Stimulated activated CD4-positive, alpha-beta T cell treated with anti-CD3 and anti-CD28 coated beads, Interleukin-1b, Interleukin-23, amount 100 ng/mL, for 1 hour (primary cell): ENCODE measurements at places on chromosomes 6 and 20.

DNA sequence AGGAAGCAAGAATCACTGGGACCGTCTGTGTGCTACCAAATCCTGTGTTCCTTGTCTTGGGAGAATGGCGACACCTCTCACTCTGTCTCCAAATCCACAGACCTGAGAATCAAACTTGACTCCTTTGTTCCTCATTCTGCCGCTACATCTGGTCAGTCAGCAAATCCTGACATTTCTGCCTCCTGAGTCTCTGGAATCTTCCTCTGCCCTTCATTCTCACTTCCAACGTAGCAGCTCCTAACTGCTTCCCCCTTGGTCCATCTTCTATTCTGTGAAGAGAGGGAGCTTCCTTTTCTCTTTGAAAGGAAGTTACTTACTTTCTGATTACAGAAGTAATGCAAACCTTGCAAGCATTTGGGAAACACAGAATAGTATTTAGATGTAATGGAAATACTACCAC is 37.7 kb downstream of the SYTL3 start:
- DNase-seq: no peak

DNA sequence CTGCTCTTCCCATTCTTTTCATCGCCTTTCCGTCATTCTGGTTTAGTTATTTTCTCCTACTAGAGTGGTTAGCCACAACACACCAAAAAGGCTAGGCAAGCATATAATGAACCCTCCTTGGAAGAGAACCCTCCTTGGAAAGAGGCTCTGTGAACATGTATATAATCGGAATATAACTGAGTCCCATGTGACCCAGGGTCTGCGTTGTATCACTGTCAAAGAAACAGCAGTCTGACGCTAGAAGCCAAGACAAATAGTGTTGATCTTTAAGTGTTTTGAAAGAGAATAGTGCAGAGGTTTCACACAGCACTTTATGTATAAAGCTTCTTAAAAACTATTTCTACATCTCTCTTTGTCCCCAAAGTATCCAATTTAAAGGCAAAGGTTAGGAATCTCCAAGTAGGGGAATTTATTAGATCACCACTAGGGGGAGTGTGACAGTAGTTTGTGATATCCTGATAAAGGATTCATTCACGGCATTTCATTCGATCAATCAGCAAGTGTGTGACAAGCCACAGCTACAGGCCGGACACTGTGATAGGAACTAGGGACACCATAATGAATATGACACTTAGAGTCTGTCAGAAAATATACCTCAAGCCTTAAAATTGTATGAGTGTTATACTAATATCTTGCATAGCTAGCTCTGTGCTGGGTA is 395.3 kb downstream of the CD109 start:
- no peak for DNase-seq

DNA sequence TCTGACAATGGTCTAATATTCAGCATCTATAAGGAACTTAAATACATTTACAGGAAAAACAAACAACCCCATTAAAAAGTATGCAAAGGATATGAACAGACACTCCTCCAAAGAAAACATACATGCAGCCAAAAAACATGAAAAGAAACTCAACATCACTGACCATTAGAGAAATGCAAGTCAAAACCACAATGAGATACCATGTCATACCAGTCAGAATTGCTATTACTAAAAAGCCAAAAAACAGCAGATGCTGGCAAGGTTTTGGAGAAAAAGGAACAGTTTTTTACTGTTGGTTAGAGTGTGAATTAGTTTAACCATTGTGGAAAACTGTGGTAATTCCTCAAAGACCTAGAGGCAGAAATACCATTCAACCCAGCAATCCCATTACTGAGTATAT is 339.0 kb upstream of the ADGRB3 start:
- DNase-seq: no peak

DNA sequence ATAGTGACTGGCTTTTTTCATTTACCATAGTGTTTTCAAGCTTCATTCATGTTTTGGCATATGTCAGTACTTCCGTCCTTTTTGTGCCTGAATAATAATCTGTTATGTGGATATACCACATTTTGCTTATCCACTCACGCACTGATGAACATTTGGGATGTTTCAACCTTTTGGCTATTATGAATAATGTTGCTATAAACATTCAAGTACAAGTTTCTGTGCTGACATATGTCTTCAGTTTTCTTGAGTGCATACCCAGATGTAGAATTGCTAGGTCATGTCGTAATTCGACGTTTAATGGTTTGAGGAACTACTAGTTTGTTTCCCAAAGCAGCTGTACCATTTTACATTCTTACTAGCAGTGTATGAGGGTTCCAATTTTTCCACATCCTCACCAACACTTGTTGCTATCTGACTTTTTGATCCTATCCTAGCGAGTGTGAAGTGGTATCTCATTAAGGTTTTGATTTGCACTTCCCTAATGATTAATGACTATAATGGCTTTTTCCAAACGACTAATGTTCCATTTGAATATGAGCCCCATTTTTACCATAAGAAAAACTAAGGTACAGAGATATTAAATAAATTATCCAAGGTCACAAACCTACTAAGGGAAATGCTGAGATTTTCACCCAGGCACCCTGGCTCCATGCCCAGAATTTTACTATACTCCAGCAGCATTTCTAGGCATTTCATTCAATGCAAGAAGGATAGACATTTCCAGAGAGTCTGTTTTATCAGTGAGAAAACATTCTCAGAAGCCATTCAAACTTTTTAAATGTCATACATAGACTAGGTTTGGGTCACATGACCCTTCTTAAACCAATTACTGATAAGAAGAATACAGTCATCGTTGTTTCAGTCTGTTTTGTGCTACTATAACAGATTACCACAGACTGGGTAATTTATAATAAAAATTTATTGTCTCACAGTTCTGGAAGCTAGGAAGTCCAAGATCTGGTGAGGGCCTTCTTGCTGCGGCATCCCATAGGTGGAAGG is 71.1 kb upstream of the RUNX2 start:
- DNase-seq: no peak

DNA sequence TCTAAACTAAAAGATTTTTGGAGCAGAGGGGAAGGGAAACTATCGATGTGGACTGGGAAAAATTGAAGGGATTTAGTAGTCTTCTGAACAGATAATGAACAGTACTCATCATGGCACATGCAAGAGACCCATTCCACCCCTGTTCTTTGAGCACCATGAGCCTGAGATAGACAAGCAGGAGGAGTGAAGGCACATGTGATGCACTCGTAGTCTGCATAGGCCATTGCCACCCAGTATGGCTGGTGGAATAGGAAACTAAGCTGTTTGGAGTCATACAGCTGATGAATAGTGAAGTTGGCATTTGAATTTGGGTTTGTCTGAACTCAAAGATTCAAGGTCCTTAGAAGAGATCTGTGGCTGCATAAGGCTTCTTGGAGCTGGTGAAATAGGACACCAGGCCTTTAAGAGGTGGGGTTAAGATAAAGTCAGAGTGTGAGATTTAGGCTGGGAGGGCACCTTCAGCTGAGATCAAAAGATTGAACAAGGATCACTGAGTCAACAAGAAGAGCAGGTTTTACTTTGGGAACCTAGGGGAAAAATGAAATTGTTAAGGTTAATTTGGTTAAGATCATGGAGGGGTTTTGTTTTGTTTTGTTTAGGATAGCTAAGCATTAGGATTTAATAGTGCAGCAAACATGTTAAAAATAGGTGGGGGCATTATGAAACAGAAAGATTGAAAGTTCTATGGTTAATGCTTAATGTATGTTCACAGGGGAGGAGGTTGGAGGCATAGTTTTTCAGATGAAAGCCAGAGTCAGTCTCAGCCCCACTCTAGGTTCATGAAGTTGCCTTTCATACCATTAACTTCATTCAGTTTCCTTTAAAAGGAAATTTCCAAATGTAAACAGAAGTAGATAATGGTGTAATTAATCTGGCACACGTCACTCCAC is 148.8 kb downstream of the ARID1B start:
- no peak for DNase-seq

DNA sequence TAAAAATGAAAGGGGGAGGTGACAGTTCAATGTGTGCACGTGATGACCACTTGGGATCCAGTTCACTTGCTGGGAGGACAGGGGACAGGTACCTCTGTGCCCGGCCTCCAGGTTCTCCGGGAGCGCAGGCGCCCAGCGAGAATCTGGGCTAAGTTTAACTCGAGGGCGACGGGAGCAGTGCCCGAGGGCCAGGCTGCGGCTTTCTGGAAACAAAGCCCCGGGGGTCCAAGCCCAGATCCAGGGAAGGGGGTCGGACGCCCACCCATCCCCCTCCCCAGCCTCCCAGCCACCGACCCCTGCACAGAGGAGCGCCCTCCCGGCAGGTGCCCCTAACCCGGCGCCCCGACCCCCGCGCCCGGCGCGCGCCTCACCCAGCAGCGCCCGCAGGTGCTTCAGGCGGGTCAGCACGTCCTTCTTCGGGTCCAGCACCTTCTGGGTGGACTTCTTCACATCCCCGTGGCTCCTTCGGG is 405 bp downstream of the RALGAPA2 start:
- DNase-seq: no peak

DNA sequence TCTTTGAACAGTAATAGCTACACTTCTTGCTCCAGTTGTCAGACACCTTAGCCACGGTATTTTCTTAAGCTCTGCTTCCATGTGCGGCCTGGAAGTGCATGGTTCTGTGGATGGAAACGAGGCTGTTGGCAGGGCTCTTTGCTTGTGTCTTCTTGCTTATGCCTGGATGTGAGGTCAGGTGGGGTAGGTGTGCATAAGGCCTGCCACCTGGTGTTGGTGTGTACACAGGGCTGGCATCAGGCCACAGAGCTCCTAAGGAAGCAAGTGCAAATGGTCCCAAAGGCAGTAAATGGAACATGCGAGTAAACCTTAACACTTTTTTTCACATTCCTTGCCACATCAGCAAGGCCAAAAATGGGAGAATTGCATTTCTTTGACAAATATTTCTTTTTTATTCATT is 158.1 kb upstream of the GMDS start:
- no peak for DNase-seq

- no peak for DNase-seq
Observed at GRCh38 chr6:86152546-86152945, 509.9 kb upstream of the SYNCRIP start.

DNA sequence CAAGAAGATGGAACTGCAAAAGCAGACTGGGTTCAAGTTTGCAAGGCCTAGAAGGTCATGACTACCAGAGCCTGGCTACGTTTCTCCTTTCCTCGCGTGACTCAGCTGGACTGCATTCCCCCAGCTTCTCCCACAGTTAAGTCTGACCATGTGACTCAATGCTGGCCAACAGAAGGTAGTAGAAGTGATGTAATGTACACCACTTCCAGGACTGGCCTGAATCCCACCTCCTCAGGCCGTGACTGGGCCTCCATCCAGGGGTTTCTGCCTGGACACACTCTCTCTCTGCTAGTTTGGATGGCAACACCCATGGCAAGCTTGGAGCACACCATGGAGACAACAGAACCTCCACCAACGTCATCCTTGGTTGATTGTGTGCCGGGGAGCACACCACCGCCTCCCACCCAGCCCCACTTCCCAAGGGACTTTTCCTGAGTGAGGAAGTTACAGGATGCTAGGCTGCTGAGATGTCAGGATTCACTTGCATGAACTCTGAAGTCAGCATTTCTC is 112.0 kb upstream of the CDYL start:
- no peak for DNase-seq

- DNase-seq: no peak
Observed at GRCh38 chr20:62555642-62556420, 80.0 kb upstream of the GATA5 start.

DNA sequence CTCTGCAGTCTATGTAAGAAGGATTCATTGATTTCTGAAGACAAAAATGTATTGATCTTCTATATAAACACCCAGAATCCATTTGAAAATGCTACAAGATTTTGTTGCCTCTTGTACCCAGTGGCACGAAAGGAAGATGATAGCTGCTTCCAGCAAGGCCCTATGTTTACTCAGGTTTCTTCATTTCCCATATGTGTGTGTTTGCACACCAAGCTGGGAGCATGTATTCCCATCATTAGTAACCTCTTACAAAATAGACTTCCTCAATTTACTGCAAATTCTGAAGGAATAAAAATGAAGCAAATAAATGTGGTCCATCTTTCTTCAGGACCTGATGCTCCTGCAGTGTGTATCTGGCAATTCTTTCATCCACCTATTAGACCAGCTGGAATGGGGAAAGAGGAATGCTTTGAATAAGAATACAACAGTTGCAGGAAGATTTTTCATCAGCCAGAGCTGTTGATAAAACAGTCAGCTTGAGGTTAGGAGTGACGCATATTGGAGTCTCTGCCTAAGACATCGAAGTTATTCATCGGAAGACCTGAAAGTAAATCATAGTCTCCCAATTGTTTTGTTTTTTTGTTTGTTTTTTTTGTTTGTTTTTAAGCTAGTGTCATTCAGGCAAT is 132.3 kb downstream of the PDE7B start:
- DNase-seq: no peak

- DNase-seq: peak; percentile 79
Observed at GRCh38 chr20:50957798-50958614, at the start of gene DPM1. Gene DPM1, minus strand, starts transcription at chr20:50958532. Its CDS starts 9 bp downstream, at chr20:50958523.

- DNase-seq: no peak
Observed at GRCh38 chr20:5753814-5754213, 3.6 kb downstream of the SHLD1 start.

- DNase-seq: no peak
Observed at GRCh38 chr6:134389129-134389528, 71.2 kb upstream of the SGK1 start.

DNA sequence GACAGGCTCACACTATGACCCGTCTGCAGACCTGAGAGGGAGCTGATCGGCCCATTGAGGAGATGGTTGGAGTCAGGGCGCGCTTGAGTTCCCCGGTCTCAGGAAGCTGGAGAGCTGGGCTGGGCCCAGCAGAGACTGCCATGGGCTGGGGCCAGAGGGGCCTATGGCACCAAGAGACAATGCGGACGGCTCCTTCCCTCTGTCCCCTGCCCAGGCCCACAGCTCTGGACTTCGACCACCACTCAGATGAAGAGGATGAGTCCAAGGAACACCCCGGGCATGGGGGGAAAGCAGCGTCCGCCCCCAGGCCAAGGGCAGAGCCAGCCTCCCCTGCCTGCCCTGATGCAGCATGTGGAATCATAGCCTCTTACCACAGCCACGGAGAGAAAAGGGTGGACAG is 40.2 kb upstream of the PHACTR3 start:
- DNase-seq: no peak

- DNase-seq: no peak
Observed at GRCh38 chr6:92195796-92196195, 1223.6 kb downstream of the EPHA7 start.

GRCh38 chr6:45772051-45772450 is 243.6 kb downstream of the CLIC5 start:
- no peak for DNase-seq
